Femur (tissue), 1 donor: ENCODE measurements at places on chromosomes 7 and 10.

DNA sequence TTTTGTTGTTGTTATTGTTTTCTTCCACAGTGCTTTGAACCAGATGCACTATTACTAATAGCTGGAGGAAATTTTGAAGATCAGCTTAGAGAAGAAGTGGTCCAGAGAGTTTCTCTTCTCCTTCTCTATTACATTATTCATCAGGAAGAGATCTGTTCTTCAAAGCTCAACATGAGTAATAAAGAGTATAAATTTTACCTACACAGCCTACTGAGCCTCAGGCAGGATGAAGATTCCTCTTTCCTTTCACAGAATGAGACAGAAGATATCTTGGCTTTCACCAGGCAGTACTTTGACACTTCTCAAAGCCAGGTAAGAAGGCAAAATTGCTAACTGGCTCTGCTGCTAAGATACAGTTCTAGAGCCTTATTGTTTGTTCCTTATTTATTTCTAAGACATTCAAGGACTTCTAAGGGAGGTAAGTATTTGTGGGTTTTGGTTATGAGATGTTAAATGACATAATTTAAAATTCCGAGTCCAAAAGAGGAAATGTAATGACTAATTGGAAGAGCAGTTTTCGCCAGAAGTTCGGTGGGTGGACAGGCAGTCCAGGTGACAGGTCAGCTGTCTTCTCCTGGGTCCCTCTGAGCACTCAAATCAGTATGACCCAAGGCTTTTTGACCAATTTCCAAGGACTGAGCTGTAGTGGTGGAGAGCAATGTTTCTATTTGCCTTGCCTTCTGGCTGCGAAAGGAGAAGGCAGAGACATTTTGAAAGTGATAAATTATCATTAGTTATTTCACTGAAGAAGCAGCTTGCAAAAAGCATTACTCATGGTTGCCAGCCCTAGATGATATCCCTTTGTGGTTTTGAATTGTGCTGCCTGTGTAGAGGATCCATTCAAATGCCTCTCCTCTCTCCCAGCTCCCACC lies 10.1 kb downstream of the SLC39A12 start:
- DNase-seq = no peak

- DNase-seq = peak; percentile 40
These were observed 3.7 kb upstream of the GDF10 start for GRCh38 chr10:47296156-47296894.

GRCh38 chr10:3222068-3222467 lies 49.5 kb upstream of the PITRM1 start:
- no peak for DNase-seq

DNA sequence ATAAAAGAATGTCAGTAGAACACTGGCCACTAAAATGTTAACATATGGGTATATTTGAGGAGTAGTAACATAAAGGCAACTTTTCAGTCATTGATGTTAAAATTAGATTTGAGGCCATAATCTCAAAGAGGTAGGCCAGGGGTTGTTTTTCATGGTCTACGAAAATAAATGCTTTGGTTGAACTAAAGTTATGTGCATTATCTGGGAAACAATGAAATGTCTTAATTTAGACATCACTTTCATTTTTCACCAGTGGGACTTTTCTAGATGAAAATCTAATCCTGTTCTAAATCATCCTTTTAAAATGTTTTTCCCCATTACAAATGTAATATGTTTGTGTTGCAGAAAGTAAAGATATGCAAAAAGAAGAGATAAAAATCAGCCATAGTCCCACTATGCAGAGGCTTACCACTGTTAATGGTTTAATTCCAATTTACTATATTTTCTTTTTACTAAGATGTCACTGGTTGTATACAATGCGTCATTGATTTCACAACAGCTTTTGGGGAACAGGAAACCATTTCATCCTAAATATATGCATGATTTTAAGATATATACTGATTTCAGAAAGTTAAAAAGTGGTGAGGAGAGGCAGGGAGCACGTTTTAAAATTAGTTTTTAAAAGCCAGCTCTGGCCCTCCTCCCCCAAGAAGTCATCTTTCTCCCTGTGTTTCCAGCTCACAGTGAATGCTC lies 64.3 kb downstream of the ARID5B start:
- DNase-seq = no peak

GRCh38 chr7:78197447-78197846 lies 398.9 kb downstream of the PHTF2 start:
- no peak for DNase-seq

DNA sequence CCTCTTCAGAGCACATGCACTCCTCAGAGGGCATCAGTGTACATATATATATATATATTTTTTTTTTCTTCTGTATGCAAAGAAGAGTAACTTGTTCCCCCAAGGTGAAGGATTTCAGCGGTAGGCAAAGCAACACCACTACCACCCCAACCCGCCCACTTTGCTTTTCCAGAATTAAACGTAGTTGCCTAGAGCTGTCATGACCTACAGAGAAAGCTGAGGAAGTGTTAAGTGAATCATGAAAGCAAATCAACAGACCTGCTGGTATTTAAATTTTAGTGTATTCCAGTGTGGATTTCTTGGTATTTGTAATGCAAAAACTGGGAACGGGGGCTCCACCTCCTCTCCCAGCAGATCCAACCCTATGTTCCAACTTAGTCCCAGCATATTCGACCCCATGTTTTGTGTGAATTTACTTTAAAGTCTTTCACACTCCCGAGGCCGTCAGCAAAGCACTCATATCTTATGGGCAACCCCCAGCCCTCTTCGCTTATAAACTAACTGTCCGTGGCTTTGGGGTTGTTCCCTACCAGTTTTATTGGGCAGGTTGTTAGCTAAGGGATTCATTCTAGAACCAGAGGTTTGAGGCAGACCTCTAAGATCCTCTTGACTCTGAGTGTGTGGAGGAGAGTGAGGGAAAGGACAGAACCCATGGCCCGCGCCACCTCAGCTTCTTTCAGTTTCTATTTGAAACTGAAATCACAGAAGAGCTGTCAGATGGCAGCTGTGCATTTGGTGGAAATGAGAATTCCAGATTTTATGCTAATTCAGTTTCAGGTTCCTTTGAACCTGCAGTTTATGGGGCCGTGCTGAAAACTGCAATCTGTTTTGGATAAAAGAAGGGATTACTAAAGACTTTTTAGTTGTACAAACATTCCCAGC lies 450.2 kb upstream of the GALNT17 start:
- DNase-seq = no peak

- DNase-seq = no peak
These were observed 27.3 kb upstream of the SKAP2 start for GRCh38 chr7:26891400-26892350.

DNA sequence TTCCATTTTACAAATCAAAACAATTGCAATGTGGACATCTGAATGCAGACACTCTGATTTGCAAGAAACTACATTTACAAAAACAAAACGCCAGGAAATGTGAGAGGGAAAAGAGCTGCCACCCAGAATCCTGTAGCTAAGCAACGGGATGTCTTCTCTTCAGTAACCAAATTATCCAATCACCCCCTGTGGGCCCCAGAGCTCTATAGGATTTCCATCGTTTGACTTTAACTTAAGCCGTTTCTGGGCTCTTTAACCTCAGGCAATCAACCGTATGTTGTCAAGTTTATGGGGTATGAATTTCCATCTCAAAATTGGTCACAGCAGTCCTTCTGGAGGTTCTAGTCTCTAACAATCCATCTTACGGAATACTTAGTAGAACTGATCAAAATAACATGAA lies 240.5 kb downstream of the ETV1 start:
- no peak for DNase-seq

DNA sequence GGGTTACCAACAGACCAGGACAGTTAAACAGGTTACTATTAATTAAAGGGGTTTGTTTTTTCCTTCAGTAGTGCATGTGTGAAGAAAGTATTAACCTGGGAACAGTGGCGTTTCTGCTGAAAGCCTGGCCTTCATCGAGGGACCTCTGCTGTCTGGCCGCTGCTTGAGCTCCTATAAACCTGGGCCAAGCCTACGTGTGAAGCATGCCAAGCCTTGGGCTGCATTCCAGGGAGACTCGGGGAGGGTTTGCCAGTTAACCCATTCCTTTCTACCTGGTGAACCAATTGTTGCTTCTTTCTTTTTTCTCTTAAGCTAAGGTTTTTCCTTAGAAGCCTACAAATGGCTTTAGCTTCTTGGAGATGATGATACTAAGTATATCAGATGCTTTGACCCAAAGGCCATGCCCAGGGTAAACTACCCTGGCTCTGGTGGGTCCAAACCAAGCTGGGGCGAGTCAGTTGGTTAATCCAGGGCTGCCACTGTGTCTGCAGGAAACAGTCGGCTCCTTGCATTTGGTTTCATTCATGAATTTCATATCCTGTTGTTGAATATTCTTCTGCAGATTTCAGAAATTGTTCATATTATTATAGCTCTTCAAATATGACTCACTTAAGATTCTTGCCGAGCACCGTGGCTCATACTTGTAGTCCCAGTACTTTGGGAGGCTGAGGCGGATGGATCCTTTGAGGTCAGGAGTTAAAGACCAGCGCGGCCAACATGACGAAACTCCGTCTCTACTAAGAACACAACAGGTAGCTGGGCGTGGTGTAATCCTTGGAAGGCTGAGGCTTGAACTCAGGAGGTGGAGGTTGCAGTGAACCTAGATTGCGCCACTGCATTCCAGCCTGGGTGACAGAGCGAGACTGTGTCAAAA lies 23.8 kb downstream of the PFKP start:
- DNase-seq = peak; percentile 75

DNA sequence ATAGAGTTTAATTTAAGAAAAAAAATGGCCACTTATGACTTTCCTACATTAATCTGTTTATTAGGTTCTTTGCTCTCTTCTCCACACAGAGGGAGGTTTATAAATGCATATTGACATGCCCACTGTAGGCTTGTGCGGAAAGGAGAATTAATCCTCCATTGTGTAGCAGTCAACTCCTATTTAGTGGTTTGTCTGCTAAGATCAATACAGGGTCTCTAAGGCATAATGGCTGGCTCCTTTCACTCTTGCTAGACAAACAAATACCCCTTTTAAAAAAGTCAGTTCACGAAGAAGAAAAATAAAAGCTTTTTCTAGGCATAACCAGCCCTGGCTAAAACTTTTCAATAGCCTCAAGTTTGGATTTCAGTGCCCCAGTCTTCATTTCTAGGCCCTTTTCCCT lies 141.6 kb downstream of the TSPAN12 start:
- DNase-seq = no peak

- DNase-seq = no peak
These were observed 11.5 kb downstream of the SCRN1 start for GRCh38 chr7:29977886-29978651.
